ENCODE measurements at places on chromosomes 5 and 9.

- DNase-seq = no peak
These were observed 32.4 kb downstream of the MAST4 start for GRCh38 chr5:66628561-66628960.

DNA sequence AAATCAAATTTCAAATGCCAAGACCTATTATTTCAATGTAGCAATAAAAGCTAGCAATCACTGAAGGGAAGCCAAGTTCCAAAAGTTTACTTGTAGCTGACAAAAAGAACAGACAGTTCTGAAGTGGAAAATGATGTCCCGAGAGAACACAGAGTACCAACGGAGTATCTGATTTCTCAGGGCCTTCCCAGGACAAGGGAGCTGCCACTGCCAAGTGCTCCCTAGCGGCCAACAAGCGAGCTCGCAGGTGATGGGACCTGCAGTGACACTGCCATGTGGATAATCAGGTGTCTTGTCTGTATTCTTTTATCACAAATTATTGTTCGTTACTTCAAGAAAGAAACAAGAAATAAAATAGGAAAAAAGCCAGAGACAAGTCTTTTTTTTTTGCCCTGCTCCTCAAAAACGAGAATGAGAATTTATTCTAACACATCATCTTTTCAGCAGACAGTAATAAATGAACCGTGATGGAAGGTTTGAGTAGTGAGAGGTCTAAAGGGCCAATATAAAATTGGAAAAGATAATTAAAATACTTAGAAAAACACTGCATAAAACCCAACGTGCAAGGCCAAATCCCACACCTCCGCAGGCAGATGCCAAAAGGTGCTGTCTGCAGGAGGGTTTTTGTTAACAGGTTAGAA, 159.4 kb downstream of the MYO10 start:
- DNase-seq = no peak

DNA sequence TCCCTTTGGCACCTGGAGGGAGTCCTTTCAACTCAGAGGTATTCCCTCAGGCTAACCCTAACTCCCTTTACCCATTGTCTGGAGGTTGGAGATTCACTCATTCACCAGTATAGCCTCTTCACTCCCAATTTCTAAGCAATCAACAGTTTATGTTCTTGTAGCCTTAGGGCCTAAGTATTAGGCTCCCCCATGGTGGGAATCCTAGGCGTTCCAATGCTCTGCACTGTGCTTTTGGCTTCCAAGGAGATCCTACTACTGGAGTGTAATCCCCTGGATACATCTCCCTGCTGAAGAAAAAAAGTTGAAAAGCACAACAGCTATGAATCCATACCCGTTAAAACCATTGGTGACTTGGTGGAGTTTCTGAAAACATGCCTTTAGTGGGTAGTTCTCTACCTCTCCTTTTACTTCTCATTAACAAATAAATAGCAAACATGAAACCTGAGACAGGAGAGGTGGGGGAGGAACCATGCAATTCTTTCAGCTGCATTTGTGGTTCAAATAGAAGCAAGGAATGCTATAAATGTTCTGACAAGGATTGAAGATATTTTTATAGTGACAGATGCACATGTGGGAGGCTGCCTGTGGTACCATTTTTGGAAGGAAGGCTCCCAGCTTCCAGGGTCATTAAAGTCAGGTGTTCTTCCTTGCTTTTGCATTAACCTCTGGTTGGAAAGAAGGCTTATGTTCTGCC, 397.1 kb downstream of the DMAC1 start:
- DNase-seq = no peak

DNA sequence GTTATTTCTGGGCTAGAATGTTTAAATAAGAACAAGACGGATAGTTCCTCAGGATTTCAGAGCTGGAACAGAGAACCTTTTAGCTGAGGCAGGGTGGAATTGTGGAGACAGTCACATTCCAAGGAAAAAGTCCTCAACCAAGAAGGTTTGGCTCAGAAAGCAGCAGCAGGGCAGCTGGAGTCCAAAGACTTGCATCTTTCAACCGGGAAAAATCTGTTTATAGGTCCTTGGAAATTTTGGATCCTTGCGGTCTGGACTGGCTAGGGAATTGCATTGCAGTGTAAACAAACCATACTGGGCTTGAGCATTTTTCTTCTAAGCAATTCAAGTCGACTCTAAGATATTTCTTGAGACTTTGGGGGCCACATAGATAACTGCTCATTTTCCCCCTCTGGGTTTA, 40.8 kb upstream of the HMHB1 start:
- no peak for DNase-seq

- DNase-seq = no peak
These were observed 10.1 kb upstream of the NRARP start for GRCh38 chr9:137311986-137312851.

DNA sequence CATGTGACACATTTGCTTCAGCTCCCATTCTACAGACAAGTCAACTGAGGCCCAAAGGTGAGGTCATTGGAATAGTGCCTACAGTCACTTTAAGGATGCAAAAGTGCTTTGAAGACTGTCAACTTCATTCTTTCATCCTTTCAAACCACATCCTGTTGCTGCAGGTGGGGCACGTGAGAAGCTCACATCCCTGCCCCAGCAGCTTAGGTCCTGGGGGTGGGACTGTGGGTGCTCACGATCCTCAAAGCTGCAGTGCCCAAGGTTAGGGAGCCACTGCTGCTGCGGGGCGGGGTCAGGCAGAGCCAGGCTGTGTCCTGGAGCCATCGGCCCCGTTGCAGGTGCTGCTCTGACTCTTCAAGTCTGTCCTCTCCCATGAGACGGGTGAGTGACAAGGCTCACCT, 57.9 kb upstream of the IER5L start:
- peak; percentile 74 for DNase-seq

DNA sequence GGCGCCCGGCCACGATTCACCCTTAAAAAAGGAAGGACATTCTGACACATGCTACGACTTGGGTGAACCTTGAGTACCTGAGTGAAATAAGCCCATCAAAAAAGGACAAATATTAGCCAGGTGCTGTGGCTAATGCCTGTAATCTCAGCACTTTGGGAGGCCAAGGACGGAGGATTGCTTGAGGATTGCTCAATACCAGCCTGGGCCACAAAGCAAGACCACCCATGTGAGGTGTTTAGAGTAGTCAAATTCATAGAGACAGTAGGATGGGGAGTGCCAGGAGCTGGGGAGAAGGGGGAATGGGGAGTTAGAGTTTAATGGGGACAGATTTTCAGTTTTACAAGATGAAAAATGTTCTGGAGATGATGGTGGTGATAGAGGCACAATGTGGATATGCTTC, 32.1 kb upstream of the IER5L start:
- DNase-seq = no peak

GRCh38 chr9:115142517-115143270, 24.7 kb upstream of the TNC start:
- DNase-seq = no peak

Data from CD4-positive, alpha-beta T cell treated with Interferon alpha-2 for 1 hour (primary cell).